ENCODE measurements at places on chromosomes 4 and X.

- no peak for DNase-seq
These were observed 409.7 kb downstream of the GLUD2 start for GRCh38 chrX:121457096-121457495.

DNA sequence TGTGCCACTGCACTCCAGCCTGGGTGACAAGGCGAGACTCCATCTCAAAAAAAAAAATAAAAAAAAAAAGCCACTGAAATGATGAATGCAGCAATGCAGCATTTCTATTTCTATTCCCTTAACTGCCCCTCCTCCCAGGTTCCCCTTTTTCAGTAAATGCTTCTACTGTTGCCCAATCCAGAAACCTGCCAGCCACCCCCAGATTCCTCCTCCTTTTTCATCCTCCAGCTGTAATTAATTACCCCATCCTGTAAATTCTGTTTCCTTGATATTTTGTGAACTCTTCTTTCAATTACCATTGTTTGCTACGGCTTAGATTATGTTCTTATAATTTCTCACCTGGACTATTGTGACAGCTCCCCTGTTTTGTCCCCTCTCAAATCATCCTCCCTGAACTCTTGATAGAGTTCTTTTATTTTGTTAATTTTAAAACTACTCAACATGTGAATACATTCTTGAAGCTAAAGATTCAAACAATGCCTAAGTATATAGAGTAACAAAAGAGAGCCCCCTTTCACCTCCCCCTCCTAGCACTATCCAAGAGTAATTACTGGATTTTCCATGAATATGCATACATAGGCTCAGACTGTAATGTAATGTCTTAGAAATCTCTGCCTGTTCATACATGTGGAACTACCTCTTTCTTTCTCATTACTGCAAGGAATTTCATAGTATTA is 140.6 kb upstream of the GPC4 start:
- DNase-seq: no peak

DNA sequence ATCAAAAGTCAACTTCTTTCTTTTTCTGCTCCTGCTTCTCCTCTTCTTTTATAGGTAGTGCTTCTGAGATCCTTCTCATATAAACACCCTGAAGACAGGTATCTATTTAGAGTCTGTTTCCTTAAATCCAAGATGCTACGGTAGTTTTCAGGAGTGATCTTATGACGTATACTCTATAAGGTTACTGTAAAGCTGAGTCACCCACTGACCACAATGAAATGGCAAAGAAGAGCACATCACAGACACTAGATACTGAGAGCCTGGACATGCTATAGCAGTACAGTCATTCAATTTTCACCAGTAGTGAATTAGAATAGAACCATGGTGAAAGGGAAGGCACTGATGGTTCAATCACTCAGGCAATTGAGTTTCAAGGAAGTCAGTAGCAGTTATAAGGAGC is 412.5 kb downstream of the ADAM29 start:
- DNase-seq: no peak

DNA sequence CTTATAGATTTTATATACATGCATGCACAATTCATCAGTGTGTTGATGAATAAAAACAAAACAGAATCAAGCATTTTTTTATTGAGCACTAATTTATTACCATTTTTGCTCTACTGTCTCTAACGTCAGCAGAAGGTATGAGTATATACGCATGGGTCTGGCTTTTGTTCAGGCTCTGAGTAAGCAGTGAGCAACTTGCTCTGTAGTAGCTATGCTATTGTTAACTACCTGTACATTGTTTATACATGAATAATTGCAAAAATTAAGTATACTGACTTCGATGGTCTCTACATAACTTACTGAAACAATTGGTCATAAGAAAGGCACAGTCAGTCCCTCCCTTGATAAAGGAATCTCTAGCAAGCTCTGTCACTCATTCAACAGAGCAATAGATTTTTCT is 122.9 kb downstream of the RS1 start:
- no peak for DNase-seq

GRCh38 chr4:157265281-157265680 is 44.8 kb downstream of the GRIA2 start:
- DNase-seq: no peak

GRCh38 chr4:170248029-170248428 is 158.3 kb upstream of the AADAT start:
- no peak for DNase-seq

DNA sequence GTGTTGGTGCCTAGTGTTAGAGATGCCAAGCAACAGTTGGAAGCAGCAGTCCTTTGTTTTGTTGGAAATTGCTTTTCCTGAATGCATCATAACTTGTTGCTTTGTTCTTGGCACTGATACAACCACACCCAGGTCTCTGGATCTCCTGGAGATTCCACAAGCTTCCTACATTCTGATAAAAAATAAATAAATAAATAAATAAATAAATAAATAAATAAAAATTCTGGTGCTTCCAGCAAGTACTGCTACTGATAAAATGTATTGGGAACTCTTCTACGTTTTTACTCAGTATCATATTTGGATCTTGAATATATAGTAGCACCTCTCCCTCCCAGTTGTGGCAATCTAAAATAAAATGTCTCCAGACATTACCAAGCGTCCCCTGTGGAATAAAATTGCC is 62.7 kb upstream of the GRID2 start:
- no peak for DNase-seq

GRCh38 chr4:38387348-38387747 is 276.7 kb upstream of the KLF3 start:
- DNase-seq: no peak

GRCh38 chr4:86554646-86555045 is 39.5 kb upstream of the PTPN13 start:
- no peak for DNase-seq

GRCh38 chr4:87937523-87937922 is 38.0 kb upstream of the SPP1 start:
- no peak for DNase-seq

DNA sequence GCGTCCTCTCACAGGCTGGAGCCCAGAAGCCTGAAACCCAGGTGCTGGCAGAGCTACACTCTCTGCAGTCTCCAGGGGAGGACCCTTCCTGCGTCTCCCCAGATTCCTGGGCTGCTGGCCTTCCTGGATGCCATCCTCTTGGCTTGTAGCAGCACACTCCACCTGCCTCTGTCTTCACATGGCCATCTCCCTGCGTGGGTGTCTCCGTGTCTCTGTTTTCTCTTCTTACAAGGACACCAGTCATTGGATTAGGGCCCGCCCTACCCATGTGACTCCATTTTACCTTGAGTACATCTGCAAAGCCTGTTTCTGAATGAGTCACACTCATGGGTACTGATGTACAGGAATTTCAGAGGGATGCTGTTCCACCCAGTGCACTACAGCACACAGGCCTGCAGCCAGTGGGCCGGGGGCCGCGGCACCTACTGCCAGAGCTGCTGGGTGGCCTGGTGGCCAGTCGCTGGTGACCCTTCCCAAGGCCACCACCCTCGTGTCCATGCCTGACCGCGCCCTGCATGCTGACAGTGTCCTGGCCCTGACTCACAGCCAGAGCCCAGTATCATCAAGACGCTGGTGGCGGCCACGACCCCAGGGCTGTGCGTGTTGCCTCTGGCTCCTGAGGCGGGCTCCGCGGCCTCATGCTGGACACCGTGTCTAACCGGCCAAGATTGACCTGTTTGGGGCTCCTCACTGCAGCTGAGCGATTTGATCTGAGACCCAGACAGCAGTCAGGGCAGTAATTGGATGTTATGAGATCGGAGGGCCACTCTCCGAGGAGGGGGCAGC is 63.6 kb upstream of the NKX1-1 start:
- no peak for DNase-seq

DNA sequence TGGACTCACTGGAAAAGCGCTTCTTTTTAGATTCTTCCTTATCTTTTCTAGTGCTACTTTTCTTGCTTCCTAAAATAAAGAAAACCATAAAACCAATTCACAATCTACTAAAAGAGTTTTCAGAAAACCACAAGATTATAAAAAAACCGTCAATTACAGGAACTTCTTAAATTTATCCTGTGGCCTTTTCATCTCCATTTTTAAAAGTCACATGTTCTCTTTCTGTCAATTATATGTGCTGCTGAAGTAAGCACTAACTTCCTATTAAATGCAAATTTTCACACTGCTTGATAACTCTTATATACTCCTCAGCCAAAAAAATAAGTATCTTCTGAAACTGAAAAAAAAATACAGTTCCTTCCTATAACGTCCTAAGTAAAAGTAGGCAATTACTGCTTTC is 32.8 kb downstream of the CENPC start:
- DNase-seq: no peak

- no peak for DNase-seq
These were observed 17.5 kb downstream of the PALLD start for GRCh38 chr4:168514249-168514852.

DNA sequence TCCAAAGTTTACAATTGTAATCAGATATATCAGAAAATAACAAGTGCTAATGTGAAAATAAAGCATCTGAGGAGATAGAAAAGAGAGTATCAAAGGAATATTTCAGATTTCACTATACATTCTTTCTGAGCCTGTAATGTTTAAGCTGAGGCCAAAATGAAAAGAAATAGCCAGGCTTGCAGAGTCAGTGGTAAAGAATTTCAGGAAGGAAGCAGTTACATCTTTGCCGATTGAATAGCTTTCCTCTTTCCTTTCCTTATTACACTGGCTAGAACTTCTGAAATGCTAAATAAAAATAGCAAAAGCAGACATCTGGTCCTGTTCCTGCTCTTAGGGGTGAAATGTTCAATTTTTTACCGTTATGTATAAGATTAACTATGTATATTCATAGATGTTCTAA is 1441.6 kb upstream of the PCDH7 start:
- DNase-seq: no peak

- DNase-seq: peak; percentile 3
These were observed 201.0 kb upstream of the ARSJ start for GRCh38 chr4:114180481-114180880.

DNA sequence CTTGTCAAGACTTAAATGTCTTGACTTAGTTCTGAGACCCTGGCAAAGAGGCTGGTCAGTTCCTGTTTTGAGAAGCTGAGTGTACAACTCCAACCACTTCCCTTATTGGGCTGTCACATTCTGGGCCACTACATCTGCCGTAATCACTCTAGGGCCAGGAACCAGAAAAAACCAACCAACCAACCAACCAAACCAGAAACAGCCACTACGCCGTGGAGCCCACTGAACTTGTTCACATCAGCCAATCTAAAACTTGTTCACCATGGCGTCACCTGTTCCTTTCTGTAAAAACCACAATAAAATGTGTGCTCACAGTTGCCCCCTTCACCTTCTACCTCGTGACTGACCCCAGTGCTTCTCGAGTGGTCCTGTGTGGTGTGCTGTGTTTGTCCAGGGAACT is 107.3 kb downstream of the JADE1 start:
- DNase-seq: peak; percentile 1

DNA sequence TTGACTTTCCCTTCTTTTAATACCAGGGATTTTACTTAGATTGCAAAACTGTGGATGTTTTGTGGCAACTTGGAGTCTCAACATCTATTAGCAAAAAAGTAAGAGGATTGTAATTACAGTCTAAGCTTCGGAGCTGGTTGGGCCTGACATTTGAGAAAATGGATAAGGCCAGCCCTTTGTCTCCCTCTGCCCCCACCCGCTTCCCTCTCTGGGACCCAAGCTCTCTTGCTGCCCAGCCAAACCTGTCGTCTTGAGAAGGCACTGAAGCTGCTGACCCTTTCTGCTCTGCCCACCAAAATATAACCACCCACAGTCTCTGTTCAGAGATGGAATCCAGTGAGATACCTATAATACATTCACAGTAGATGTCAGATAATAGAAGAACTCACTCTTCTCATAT is 49.6 kb downstream of the SHROOM3 start:
- no peak for DNase-seq

DNA sequence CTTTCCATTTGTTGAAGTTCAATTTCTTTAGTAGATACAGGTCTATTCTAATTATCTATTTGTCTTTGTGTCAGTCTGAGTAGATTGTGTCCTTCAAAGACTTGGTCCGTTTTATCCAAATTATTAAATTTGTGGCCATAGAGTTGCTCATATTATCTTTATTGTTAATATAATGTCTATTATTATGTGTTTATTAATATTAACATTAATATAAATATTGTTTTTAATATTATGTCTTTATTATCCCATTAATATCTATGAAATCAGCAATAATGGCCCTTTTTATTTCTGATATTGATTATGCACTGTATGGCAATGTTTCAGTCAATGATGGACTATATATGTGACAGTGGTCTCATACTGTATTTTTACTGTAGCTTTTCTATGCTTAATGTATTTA is 2067.3 kb upstream of the AGA start:
- no peak for DNase-seq

DNA sequence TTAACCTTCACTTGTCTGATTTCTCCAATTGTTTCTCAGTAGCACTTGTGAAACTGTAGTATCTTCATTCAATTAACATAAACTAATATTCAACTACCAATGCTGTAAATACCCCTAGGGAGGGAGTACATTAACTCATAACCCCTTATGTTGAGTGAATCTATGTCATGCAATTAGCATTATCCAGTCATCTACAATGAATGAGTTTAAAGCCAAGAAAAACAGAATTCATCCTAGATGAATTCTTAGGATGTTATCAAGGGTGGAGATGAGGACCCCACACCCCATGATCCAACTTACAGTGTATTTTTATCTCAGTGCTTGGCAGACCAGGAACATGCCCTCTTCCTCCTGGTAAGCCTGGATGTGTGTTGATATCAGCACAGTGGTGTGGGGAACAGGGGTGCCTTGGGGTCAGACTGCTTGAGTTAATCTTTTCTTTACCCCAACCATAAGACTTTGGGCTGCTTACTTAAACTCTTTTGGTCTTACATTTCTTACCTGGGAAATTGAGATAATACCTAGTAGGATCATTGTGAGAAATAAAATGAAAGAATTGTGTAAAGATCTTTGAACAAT is 62.1 kb upstream of the SCOC start:
- no peak for DNase-seq

GRCh38 chrX:49040376-49040955 is 2.7 kb downstream of the TFE3 start:
- DNase-seq: no peak

DNA sequence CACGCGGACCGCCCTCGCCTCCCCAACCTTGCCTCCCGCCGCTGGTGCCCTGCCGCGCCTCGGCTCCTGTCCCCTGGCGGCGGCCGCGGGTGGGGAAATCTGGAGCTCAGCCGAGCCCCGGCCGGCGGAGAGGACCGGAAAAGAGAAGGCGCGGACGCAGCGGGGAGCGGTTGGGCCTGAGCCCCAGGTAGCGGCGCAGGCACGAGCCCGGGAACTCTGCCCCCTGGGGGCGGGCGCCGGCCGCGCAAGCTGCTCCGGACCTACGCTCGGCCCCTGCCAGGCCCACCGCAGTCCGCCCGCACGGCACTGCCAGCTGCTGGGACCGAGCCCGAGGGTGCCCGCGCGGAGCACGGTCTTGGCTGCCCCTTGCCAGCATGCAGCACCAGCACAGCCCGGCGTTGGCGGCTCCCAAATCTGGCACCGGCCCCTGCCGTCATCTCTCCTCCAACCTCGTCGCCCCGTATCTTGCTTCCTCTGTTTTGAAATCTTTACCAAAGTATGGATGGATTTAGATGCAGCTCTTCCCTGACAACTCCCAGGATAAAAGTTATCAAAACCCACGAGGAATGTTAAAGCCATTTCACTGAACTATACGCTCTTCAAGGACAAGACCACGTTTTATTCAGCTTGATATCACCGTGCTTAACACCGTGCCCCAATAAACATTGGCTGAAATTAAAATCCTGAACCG is at the start of gene PRSS12:
Gene PRSS12, minus strand, starts transcription at position 161 of the 691 bp plus-strand sequence. CDS start 283 bp downstream, outside the sequence.
- peak; percentile 5 for DNase-seq

GRCh38 chr4:42460043-42460442 is 62.8 kb downstream of the SHISA3 start:
- DNase-seq: no peak

- DNase-seq: no peak
These were observed 69.4 kb upstream of the AGA start for GRCh38 chr4:177511611-177512010.

- no peak for DNase-seq
These were observed 59.6 kb downstream of the ADGRA3 start for GRCh38 chr4:22456291-22456690.

Measured in stimulated activated CD8-positive, alpha-beta memory T cell treated with anti-CD3 and anti-CD28 coated beads, Interleukin-4, amount 100 ng/mL, for 1 hour (primary cell).